Activated CD4-positive, alpha-beta T cell treated with anti-CD3 and anti-CD28 coated beads, Interleukin-2, amount 10 ng/mL, durations not matched to agents 24 days and 14 days (primary cell): ENCODE measurements at places on chromosomes 1 and 21. TPM values are rescaled to one million over a fixed set of nuclear protein-coding genes. Genes with fewer than 3 reads are reported as not detected.

- no peak overlapping the region for H3K27ac ChIP-seq
- H3K36me3 ChIP-seq: no peaks in the 10 kb centered on the region
- no peaks in the 10 kb centered on the region for H3K4me1 ChIP-seq
- no peaks in the 10 kb centered on the region for H3K27me3 ChIP-seq
- H3K4me3 ChIP-seq: no peak overlapping the region
Observed at GRCh38 chr1:3577711-3578432, 33.4 kb downstream of the MEGF6 start.

DNA sequence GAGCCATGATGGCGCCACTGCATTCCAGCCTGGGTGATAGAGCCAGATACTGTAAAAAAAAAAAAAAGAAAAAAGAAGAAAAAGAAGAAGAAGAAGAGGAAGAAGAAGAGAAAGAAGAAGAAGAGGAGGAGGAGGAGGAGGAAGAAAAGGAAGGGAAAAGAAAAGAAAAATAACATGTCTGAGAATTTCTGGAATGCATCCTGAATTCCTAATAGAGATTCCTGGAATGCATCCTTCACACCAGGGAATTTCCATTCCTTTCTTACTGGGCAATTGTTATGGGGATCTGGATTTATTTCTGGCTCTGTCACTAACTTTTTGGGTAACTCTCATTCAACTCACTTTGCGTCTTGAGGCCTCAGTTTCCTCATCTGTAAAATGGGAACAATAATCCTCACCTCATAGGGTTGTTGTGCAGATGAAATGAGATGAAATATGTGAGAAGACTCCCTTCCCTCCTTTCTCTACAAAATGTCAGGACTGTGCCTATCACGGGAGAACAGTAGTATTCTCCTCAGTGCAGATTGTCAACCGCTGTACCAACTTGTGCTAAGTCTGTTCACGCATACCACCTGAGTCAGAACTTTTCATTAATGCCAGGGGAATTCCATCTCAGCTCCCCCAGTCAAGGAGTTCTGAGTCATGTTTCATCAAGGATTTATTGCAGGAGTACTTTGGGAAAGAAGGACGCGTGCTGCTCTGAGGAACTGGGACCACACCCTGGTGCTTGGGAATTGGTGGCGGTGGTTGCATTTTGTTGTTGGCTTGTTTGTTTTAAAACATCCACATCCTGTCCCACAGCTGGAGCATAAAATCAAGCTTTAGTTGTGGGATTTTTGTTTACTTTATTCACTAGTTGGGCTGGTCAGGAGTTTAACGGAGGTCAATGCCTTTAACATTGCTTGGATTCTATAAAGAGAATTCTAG, 42.4 kb upstream of the ROR1 start:
- no peak overlapping the region for H3K4me3 ChIP-seq
- H3K36me3 ChIP-seq: no peaks in the 10 kb centered on the region
- no peaks in the 10 kb centered on the region for H3K4me1 ChIP-seq
- peaks cover 12% of the 10 kb centered on the region for H3K27me3 ChIP-seq
- DNase-seq: no peak
- no peak overlapping the region for H3K27ac ChIP-seq

- H3K4me1 ChIP-seq: no peaks in the 10 kb centered on the region
- H3K4me3 ChIP-seq: no peak overlapping the region
- H3K27ac ChIP-seq: no peak overlapping the region
- no peaks in the 10 kb centered on the region for H3K27me3 ChIP-seq
Observed at GRCh38 chr1:75986478-75986877, 54.3 kb upstream of the ASB17 start.

FCAMR gene
- not detected in 2 replicates for total RNA-seq

CFAP141 gene
- not detected in 2 replicates for total RNA-seq

GRCh38 chr21:19461481-19462205, 1058.1 kb upstream of the TMPRSS15 start:
- no peak for DNase-seq
- no peaks in the 10 kb centered on the region for H3K27me3 ChIP-seq
- H3K36me3 ChIP-seq: no peaks in the 10 kb centered on the region

- H3K4me3 ChIP-seq: peak overlapping the region; percentile 93
- peaks cover 40% of the 10 kb centered on the region for H3K4me1 ChIP-seq
- DNase-seq: peak; percentile 78
- no peaks in the 10 kb centered on the region for H3K27me3 ChIP-seq
- peaks cover 43% of the 10 kb centered on the region for H3K36me3 ChIP-seq
Observed at GRCh38 chr1:43979528-43980254, 681 bp downstream of the B4GALT2 start.

- H3K4me3 ChIP-seq: no peak overlapping the region
- DNase-seq: no peak
- H3K36me3 ChIP-seq: no peaks in the 10 kb centered on the region
- H3K27ac ChIP-seq: no peak overlapping the region
- no peaks in the 10 kb centered on the region for H3K4me1 ChIP-seq
Observed at GRCh38 chr1:182493063-182493462, 43.1 kb downstream of the RGSL1 start.

DNA sequence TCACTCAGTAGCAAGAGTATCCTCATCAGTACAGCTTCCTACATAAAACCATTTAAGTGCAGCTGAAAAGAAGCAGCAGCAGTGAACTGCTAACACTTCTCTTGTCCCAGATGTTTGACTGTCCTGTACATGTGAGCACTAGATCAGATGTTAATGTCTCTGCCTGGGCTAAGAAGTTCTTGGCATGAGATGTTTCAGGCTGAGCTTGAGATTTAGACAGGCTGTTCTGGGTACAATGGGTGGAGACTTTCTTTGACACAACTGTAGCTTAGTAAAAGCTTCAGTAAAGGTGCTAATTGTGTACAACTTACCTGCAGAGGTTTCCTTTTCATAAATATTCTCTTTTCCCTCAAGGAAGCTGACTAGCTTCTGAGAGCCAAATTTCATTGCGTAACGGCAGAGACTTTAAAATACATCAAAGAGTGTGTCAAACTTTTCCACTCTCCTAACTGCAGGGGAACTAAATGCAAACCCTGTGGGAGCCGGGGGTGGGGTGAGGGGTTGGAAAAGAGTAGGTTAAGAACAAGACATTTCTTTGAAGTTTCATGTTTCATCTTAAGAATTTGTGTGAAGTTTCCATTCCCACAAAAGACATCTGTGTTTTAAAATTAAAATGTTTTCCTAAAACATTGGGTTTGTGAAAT, 82.1 kb upstream of the CCDC190 start:
- H3K4me3 ChIP-seq: no peak overlapping the region
- no peak overlapping the region for H3K27ac ChIP-seq
